Activated effector memory CD4-positive, alpha-beta T cell treated with Interleukin-2 at 50 U/mL for 16 hours (primary cell): ENCODE measurements at places on chromosomes 5 and 9.

- DNase-seq: no peak
Measured at GRCh38 chr5:27748847-27749246, 710.5 kb upstream of the CDH9 start.

DNA sequence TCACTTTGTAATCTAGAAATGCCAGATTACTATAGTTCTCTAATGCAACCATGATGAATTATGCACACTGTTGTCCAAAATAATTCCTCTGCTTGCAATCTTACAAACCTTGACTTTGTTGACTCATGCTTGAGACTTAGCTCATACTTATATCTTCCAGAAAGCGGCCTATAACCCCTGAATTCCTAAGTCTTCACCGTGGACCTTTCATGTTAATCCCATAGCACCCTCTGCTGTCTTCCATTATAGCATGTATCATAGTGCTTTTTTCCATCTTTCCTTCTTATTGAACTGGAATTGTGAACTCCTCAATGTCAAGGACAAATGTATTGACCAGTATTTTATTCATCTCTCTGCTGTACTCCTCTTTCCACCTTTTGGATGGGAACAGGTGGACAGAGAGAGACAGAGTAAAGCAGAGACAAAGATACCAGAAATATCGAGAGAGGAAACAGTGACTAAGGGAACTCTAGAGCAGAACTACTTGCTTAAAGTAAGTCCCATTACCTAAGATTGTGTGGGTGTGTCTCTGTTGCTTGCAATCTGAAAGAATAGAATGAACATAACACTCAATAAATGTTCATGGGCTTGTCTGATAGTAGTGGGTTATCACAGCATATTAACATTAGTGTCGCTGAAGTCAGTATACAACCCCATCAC is 110.0 kb downstream of the LURAP1L start:
- no peak for DNase-seq

- no peak for DNase-seq
Measured at GRCh38 chr5:87210743-87211142, 56.9 kb upstream of the RASA1 start.

DNA sequence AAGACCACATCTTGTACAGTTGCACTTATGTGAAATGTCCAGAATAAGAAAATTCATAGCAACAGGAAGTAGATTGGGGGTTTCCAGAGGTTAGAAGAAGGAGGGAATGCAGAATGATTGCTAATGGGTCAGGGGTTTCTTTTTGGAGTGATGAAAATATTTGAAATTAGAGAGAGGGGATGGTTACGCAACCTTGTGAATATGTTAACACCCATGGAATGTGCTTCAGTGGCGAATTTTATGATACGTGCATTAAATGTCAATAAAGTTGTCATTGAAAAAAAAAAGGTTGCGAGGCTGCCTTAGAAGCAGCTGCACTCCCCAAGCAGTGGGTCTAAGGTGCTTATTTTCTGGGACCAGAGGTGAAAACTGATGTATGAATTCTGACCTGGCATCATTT is 64.4 kb upstream of the SUB1 start:
- no peak for DNase-seq

GRCh38 chr5:133882846-133883245 is 85.6 kb downstream of the C5orf15 start:
- no peak for DNase-seq

- DNase-seq: no peak
Measured at GRCh38 chr9:78676623-78677022, 379.7 kb downstream of the PSAT1 start.

GRCh38 chr5:132279801-132280200 is 14.4 kb upstream of the SLC22A4 start:
- DNase-seq: no peak

GRCh38 chr5:6583049-6583880 is 49.6 kb downstream of the NSUN2 start:
- DNase-seq: no peak

DNA sequence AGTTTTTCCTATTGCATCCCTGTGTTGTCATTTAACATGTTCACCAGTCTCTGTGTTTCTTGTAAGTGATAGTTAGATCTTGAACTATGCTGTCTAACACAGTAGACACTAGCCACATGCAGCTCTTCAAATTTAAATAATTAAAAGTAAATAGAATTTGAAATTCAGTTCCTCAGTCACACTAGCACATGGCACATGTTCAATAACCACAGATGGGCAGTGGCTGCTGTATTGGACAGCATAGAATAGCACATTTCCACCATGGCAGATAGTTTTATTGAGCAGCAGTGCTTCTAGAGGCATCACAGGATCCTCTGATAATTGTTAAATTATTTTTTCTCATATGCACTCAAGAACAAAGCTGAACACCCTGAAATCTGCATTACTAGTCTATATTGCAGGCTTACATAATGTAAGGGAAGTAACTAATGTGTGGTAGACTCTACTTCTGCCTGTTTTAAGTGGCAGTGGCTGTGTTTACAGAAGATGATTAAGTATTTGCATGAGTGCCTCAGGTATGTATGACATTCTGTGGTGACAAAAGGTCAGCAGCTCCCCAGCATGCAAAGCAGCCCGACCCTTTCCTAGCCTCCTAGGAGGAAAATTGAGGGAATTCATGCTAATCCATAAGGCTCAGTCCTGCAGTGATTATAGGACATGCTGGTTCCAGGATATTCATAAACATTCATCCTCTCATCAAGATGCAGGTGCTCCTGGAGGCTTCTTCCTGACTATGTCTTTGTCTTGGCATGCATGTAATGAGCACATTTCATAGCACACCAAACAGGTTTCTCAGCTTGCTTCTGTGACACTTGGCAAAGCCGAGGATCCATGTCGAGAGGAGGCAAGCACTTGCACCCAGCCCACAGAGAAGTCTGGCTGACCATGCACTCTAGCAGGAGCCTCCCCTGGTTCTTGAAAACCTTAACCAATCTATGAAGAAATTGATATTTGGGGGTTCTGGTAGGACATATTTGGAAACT is 45.5 kb downstream of the SH3RF2 start:
- DNase-seq: no peak

- DNase-seq: no peak
Measured at GRCh38 chr9:123434619-123435240, 78.7 kb downstream of the CRB2 start.

DNA sequence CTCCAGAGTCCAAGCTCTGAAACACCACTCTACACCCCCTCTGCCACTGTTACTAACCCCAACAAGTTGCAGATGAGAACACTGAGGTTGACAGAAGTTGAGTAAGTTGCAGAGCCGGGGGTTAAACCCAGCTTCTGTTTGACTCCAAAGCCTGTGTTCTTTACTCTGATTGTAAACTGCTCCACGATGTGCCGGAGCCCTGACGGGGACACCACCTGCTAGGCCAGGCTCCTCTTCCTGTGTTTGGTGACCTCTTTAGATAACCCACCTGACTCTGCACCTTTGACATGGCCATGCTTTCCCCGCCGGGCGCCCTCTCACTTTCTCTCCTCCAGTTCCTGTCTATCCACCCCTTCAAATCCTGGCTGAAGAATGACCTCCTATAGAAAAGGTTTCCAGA is 96.7 kb downstream of the PAX5 start:
- no peak for DNase-seq

DNA sequence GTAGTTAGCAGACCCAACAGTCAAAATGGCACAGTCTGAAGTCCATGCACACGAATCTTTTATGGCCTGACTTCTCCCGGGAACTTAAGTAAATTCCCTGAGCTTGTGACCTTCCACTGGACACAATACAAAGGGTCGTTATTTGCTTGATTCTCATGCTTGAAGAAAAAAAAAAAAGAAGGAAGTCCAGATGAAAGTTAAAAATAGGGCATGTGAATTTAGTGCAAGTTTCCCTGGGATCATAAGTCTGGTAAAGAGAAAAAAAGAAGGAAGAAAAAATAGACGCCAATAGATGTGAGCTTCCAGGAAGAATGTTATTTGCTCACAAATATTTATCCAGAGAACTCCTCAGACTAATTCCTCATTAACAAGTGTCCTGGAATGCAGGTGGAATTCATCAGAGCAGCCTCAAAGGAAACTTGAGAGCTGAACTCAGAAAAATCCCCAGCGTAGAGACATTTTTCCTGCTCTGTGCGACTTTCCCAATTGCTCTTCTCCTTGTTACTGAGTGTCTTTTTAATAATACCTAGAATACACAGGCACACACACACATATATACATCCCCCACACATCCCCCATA is 616.3 kb downstream of the EBF1 start:
- no peak for DNase-seq

DNA sequence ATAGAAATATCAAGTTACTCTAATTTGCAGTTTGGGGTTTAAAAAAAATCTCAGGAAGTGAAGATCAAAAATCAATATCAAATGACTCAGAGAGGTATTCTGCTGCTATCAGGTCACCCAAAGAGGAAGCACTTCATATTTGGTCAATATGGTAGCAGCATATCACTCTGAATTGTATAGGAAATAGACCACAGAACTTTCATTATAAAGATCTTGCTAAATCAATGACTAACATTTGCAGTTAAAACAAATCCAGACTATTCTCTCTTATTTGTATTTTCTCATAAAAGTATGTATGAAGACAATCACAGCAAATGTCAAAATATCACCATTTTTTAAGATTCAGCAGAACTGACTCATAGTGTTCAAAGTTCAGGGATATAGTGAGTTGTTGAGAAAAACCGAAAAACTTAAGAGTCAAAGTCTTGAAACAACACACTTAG is 105.8 kb upstream of the PCSK1 start:
- DNase-seq: no peak

GRCh38 chr5:100165309-100165708 is 369.9 kb upstream of the FAM174A start:
- DNase-seq: no peak

GRCh38 chr9:36781533-36781932 is 208.8 kb downstream of the MELK start:
- no peak for DNase-seq

- DNase-seq: no peak
Measured at GRCh38 chr9:27726244-27727081, 153.2 kb upstream of the C9orf72 start.

- DNase-seq: no peak
Measured at GRCh38 chr5:138305797-138306196, 25.8 kb downstream of the CDC25C start.

GRCh38 chr9:121498150-121498486 is 1.5 kb downstream of the GGTA1 start:
- no peak for DNase-seq

- DNase-seq: no peak
Measured at GRCh38 chr9:120846251-120846889, 3.6 kb upstream of the PSMD5 start.

GRCh38 chr5:31186672-31187267 is 6.7 kb upstream of the CDH6 start:
- DNase-seq: no peak

- DNase-seq: no peak
Measured at GRCh38 chr5:169142264-169142970, 158.5 kb downstream of the SLIT3 start.
